CD4-positive, alpha-beta T cell treated with Interleukin-6 at 100 ng/mL for 8 hours (primary cell): ENCODE measurements at places on chromosomes 12 and 14.

- no peak for DNase-seq
Measured at GRCh38 chr14:60357551-60358149, 108.6 kb downstream of the PPM1A start.

GRCh38 chr14:34049790-34050189 lies 98.9 kb upstream of the EGLN3 start:
- no peak for DNase-seq

DNA sequence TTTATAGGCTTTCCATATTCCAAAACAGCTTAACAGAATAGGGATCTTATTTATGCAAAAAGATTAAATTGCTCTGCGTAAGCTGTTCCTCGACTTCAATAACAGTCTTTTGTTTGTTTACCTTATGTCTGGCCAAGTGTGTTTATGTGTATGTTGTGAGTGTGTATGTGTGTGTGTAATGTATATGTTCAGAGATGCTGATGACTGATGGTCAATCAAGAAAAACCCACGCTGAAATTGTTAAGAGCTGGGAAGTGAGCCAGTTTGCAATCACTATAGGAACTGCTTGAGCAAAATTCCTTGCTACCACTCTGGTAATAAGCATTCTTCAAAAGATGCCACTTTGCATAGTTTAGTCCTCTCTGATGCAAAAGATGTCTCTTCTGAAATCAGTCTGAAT lies 59.6 kb downstream of the PRKD1 start:
- no peak for DNase-seq

GRCh38 chr12:92134638-92135274 lies 10.9 kb downstream of the BTG1 start:
- peak; percentile 34 for DNase-seq
